ENCODE measurements at places on chromosomes 12 and 14. TPM values are rescaled to one million over a fixed set of nuclear protein-coding genes. Genes with fewer than 3 reads are reported as not detected.
A peak's percentile ranks its signal among the peaks of the same experiment; 100 is the strongest.

The GLS2 gene
- 2.2 TPM for total RNA-seq

The ART4 gene
- total RNA-seq: not detected

The PSMC6 gene
- total RNA-seq: 113 TPM

The LIN52 gene
- total RNA-seq: 13.3 TPM

The NFATC4 gene
- total RNA-seq: 12.2 TPM

The WASHC3 gene
- 9.8 TPM for total RNA-seq

The ANKS1B gene
- total RNA-seq: 3.4 TPM

The ARHGEF25 gene
- total RNA-seq: 8.7 TPM

The PRKD1 gene
- 3.2 TPM for total RNA-seq

The TBC1D30 gene
- total RNA-seq: 0.62 TPM

The SYNE3 gene
- total RNA-seq: 0.63 TPM

- no peak for DNase-seq
Observed at GRCh38 chr14:94145902-94146527, 16.6 kb upstream of the IFI27L2 start.

GRCh38 chr14:46951103-46951502, 299.5 kb upstream of the RPL10L start:
- DNase-seq: no peak

GRCh38 chr12:26690601-26691000, 142.4 kb downstream of the ITPR2 start:
- no peak for DNase-seq

DNA sequence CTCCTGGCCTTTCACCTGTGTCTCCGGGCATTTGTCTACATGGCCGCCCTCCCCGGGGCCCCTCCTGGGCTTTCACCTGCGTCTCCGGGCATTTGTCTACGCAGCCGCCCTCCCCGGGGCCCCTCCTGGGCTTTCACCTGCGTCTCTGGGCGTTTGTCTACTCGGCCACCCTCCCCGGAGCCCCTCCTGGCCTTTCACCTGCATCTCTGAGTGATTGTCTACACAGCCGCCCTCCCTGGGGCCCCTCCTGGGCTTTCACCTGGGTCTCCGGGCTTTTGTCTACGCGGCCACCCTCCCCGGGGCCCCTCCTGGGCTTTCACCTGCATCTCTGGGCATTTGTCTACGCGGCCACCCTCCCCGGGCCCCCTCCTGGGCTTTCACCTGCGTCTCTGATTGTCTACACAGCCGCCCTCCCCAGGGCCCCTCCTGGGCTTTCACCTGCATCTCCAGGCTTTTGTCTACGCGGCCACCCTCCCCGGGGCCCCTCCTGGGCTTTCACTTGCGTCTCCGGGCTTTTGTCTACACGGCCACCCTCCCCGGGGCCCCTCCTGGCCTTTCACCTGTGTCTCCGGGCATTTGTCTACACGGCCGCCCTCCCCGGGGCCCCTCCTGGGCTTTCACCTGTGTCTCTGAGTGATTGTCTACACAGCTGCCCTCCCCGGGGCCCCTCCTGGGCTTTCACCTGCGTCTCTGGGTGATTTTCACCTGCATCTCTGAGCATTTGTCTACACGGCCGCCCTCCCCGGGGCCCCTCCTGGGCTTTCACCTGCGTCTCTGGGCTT, 68.0 kb upstream of the GALNT9 start:
- DNase-seq: peak; percentile 85

GRCh38 chr12:117641885-117642284, 280.5 kb upstream of the NOS1 start:
- no peak for DNase-seq

GRCh38 chr12:55797068-55797467, 20.5 kb downstream of the SARNP start:
- peak; percentile 50 for DNase-seq

DNA sequence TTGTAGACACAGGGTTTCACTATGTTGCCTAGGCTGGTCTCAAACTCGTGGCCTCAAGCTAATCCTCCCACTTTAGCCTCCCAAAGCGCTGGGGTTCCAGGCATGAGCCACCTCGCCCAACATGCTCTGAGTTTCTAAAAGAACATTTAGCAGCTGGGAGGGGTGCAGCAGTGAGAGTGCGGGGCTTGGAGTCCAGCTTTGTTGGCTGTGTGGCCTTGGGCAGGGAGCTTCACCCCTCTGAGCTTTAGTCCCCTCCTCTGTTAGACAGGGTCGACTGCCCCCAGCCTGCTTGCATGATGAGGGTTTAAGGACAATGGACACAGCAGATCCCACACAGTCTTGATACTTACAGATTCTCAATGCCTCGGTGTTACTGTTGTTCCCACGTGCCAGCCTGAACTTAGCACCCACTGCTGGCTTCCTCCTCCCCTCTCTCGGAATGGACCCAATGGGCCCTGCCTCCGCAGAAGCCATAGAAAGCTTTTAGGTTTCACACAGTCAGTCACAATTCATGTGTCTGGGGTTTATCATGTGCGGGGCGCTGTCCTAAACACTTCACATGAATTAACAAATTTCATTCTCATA, 54.6 kb downstream of the PSMA6 start:
- DNase-seq: peak; percentile 21

DNA sequence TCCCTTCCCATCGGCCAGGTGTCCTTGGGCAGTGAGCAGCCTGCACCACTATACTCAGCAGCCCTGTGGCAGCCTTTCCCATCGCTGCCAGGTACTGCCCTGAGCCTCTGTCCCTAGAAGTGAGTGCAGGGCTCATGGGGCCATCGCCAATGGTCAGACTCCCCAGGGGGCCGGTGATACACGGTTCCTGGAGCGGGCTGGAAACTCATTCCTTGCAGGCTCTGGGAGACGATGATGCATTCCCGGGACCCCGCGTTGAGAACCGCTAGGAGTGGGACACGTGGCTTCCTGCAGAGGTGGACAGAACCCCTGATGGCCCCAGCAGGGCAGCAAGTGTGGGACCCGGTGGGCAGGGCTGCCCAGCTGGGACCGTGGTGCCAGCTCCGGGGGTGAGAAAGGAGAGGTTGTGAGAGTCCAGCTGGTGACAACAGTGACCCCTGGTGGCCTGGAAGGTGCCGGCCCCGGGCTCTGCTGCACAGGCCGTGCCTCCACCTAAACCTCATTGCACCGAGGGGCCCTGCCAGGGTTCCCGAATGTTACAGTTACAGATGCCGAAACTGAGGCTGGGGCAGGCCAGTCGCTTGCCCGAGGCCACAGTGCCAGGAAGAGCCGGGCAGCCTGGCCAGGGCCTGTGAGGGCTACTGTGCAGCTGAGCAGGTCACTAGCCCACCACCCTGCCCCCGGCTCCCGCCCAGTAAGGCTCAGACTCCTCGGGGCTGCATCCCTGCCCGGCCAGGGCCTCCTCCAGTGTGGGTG, 33.8 kb downstream of the FBRSL1 start:
- DNase-seq: no peak

DNA sequence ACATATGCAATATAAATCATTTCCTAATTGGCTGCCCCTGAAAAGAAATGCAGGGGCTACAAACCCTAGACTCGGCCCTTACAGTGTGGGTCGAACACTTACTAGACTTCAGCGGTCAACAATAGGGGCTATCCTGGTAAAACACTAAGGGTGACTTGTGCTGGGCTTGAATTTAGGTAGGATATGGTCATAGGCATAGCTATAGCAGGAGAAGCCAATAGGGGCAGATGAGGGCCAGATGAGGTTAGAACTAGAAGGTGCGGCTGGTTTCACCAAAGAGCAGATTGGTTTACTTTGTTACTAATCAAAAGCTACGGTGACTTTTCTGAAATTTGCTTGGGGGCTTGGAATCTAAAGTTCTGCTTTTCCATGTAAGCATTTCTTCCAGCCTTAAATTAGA, 282.3 kb upstream of the DIO2 start:
- DNase-seq: peak; percentile 4

DNA sequence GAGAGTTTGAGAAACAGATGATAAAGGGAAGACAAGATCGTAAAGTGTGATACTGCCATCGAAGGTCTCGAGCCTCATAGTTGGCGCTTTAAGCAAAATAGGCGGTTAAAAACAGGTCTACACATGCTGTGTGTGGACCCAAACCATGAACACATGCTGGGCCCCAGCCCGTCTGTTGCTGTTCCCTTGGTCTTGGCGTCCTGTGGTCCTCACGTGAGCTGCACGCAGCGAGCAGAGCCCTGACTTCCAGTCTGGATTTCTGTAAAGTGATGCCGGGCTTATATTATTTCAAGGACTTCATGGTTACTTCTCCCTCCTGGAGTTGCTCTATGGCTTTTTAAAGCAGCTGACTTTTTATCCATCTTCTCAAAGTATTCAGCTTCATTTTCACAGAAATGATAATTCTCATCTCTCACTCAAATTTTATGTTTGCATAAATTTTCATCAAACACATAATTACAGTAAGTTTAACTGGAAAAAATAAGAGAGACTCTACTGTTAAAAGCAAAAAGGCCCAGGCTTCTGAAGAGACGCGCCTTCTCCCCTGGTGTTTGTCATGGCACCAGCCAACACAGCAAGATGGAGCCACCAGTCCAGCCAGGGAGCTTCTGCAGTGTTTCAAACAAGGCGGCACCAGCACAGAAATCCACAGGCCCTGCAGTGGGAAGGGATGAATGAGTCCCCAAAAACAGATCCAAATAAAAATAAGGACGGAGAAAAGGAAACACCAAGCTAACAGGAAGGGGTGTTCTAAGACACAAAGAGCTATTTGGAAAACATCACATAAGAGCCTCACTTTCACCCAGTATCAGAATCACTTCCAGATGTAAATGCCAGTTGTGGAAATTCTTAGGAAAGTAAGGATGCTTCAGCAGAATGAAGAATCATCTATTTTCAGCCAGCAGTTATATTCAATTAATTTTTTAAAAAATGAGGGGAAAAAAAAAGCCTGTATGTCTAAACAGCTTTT, 24.9 kb downstream of the SFSWAP start:
- DNase-seq: peak; percentile 19

- no peak for DNase-seq
Observed at GRCh38 chr12:64625243-64626077, 15.2 kb downstream of the RASSF3 start.

DNA sequence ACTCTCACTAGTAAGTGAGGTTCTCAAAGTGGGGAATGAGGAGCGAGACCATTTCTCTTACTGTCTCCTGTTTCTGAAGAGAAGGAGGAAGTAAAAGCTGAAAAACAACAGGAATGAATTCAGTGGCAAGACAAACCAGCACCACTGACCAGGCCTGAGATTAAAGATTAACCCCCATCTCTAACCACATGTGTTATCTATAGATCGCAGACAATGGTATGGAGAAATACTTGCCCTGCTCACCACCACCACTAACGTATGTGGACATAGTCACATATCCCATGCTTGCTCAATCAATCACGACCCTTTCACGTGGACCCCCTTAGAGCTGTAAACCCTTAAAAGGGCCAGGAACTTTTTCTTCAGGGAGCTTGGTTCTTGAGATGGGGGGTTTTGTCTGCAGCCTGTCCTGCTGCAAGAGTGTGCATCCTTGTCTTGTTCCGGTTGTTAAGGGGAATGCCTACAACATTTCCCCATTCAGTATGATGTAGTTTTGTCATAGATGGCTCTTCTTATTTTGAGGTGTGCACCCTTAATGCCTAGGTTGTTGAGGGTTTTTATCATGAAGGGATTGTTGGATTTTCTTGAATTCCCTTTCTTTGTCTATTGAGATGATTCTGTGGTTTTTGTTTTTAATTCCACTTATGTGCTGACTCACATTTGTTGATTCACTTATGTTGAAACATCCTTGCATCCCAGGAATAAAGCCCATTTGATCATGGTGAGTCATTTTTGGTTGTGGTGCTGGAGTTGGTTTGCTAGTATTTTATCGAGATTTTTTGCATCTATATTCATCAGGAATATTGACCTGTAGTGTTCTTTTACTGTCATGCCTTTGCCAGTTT, 698.8 kb upstream of the LMO3 start:
- no peak for DNase-seq

DNA sequence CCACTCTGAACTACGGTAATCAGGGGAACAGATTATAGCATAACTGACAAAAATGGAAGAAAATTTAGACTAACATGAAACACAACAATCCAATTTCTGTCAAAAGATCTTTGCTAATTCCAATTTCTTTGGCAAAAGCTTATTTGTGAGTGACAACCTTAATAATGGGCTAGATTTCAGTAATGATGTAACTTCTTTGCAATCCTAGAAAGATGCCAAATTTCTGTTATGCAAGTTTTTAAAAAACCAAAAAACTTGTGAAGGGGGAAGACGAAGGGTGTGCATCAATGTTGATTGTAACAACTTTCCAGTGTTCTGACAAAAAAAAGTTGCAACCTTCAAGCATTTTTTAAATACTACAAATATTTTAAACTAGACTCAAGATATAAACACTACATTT, 59.9 kb downstream of the DICER1 start:
- DNase-seq: no peak

DNA sequence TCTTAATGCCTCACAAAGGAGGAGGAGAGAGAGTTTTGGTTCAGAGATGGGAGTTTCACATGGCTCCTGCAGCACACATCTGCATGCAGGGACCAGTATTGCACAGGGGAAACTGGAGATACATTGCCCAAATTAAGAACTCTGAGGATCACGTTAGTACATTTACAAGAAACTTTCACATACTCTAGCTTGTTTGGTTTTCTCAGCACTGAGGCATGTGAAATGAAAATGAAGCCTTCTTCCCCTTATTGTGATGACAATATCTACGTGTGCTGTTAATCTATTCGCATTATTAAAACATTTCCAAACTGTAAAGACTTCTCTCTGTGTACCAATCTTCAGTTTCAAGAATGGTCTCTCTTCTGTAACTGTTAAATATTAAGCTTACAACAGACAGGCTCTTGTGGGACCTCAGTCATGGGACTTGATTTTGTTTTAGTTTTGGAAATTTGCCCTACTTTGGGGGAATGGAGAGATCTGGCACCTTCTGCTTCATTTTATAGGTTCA, 124.7 kb downstream of the DAAM1 start:
- DNase-seq: no peak

DNA sequence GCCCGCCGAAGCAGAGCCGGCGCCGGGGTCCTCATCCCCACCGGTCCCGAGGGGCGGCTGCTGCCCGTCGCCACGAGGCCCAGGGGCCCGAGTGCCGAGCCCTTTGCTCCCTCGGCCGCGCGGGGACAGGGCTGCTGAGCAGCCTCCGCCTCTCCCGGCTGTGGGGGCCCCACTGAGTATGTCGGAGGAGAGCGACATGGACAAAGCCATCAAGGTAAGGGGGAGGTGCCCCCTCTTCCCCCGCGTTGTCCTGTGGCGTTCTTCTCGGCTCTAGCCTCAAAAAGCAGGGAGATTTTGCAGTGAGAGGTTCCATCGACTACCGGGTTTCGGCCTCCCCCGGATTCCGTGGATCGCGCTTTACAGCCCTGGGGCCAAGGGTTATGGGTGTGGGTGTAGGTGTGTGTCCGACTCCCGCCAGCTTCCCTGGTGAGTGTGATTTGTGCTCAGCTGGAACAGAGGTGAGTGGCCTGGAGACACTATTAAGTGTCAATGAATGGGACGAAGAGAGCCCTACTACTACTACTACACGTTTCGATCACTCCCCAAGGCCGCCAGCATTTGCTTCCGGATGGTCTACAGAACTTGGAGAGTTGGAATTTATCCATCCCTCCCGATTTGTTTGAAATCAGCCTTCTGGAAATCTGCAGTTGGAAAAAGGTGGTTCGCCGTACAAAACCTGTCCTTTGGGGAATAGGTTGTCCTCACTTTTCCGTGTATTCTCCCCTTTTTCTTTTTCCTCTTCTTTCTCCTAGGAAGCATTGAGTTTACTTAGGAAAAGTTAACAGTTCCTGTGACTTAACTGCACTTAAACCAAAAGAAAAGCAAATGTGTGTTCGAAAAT, 748 bp downstream of the MAPKAPK5 start:
- DNase-seq: peak; percentile 51

- DNase-seq: no peak
Observed at GRCh38 chr14:59374048-59374447, 91.1 kb downstream of the GPR135 start.

All from H7 (cell line).